Stimulated activated CD4-positive, alpha-beta T cell treated with anti-CD3 and anti-CD28 coated beads, Interleukin-1b, Interleukin-23, amount 100 ng/mL, for 24 hours (primary cell): ENCODE measurements at places on chromosomes 1 and 21.

DNA sequence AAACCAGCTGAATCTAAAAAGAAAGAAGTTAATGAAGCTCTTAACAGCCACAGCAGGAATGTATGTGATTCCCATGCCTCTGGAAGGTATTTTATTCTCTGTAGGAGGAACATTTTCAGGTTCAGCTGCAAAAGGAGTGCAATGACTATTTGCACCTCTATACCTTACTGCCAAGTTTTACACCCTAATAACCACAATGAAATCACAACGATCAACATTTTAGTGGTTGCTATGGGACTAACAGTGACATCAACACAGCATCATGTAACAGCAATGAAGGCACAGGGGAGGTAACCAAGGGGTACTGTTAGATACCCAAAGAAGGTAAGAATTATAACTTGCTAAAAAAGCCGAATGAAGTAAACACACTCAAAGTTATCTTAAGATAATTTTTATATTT, 116.3 kb upstream of the HP1BP3 start:
- no peak for DNase-seq

GRCh38 chr1:155272466-155273342, 600 bp downstream of the CLK2 start:
- no peak for DNase-seq

DNA sequence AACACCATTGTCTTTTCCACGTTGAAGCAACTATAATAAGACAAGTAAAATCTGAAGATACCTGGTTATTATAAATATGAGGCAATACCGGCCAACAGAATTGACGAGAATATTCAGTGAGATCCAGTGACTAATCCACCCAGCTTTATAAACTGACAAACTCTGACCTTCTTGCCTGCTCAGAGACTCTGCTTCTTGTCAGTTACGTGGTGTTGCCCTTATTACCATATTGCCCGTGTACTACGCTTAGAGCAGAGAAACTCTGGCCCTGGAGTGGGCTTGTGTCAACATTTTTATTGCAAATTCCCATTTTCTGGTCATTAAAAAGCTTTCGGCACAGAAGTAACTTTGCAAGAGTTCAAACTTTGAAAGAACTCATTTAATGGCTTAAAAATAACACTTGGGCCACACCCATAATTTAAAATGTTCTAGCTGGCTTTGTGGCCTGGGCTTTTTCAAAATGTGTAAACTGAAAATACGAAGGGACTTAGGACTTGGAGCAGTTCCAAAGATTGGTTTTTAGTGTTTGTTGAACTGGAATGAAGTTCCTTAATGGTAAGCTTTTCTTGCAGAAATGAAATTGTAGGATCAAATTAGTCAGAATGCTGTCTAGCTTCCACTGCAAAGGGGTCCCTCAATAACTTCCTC, 266.2 kb downstream of the LMO4 start:
- DNase-seq = no peak

DNA sequence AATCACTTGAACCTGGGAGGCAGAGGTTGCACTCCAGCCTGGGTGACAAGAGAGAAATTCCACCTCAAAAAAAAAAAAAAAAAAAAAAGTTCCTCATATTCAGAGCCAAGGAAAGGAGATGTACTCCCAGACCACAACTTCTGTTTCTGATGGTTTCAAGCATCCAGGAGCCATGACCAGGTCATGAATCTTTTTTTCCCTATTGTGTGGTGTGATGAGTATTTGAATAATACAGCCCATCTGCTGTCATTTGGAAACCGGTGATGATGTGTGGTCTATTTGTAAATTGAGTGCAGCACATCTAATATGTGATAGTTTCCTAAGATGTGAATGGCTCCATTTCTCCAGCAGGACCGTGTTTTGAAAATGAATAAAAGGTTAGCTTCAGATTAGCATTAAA, 18.6 kb downstream of the PIK3CD start:
- DNase-seq = no peak

DNA sequence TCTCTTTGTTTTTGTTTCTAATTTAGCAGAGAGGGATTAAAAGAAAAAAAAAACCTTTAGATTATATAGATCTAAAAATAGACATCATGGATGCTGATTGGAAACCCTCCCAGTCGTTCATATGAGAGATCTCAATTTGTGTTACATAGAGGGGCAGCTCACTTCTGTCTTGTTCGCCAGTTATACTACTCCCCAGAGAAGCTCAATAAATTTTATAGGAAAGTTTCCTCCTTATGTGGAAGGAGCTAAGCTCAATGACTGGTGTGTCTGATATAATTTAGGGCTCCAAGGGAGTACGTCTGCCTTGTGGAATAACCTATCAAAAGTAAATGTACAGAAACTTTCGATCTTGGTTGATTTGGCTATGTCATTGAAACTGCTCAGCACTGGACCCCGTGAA, 117.6 kb downstream of the PEX14 start:
- DNase-seq = no peak

- DNase-seq = no peak
Observed at GRCh38 chr1:119136401-119136800, 4.1 kb downstream of the WARS2 start.

DNA sequence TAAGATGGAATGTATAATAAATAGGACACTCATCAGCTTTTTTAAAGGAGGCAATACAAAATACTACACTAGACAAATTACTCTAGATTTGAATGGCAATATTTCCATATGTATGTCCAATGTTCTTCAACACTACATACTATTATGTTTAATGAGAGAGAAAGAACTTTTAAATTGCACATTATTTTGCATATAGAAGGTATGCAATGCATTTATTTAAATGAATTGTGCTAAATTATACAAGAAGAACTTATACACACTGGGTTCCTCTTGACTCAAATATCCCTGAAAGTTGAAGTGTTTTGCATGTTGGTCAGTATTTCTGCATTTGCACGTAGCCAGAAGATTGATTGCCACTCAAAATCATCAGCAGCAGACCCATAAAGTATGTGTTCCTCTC, 839.6 kb downstream of the ADGRL2 start:
- no peak for DNase-seq

DNA sequence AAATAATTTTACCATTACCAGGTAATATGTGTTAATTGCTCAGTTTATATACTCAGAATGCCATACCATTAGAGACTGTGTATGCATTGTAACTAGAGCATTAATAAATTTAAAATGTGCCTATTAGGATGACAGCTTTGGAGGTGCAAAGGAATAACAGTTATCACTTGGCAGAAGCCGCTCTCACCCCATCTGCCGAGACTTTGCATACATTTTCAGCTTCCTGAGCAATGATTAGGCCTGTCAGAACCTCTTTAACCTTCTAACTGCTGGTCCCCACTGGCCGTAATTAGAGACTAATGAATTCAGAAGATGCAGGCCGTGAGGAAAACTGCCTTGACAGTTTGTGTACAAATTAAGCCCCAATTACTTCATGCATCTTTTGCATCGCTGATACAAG, 158.0 kb upstream of the PROX1 start:
- DNase-seq = no peak

DNA sequence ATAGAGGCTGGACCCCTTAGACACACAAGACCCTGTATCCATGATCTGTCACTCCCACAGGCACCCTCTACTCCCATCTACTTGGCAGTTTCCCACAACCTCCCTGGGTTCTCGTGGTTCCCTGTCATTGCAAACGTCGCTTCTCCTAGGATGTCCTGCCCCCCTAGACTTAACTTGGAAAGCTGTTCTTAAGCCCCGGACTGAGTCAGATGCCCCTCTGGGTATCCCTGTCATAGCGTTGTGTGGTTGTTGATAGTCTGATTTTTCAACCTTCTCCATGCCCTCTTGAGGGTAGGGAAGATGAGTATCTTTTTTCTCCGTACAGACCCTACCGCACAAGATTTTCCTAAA, 11.8 kb downstream of the RCC1 start:
- DNase-seq = no peak

- DNase-seq = no peak
Observed at GRCh38 chr1:205505076-205505729, 734 bp downstream of the CDK18 start.

- no peak for DNase-seq
Observed at GRCh38 chr1:242522996-242523718, 1.3 kb downstream of the PLD5 start.
